ENCODE measurements at places on chromosomes 5 and 9.

- DNase-seq, result no peak
Observed at GRCh38 chr9:14189578-14189977, 124.4 kb downstream of the NFIB start.

DNA sequence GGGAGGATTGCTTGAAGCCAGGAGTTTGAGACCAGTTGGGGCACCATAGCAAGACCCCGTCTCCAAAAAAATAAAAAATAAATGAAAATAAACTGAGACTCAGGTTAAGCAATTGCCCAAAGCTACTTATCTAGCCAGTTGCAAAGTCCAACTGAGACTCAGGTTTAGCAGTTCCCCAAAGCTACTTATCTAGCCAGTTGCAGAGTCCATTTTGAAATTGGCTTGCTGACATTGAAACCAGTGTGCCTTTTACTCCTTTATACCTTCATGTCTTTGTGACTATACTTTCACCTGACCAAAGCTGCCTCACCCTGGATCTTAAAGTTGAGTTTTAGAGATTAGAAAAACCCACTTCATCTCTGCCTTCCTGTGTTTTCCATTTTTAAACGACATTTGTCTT lies 66.5 kb downstream of the GALNT10 start:
- no peak for DNase-seq

- peak; percentile 58 for DNase-seq
Observed at GRCh38 chr9:129068990-129069861, 11.7 kb upstream of the DOLPP1 start.

- DNase-seq, result no peak
Observed at GRCh38 chr9:105359892-105360291, 87.9 kb upstream of the FSD1L start.

DNA sequence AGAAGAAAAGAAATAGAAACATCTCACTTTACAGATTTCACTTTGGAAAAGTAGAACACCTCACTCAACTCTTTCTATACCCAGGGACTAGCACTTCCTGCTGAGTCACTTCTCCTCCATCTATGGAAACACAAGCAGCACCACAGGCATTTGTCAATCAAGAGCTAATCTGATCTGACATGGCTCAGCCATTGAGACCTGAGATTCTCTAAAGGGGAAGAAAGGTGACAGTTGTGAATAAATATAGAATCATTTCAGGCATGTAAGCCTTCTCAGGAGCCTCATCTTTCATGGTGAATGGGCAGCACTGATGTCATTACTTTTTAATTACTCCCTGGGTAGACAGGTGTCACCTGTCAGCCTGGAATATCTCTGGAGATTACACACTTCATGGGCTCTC lies 559.8 kb downstream of the HINT1 start:
- DNase-seq, result no peak

GRCh38 chr9:126672634-126673284 lies 59.0 kb downstream of the LMX1B start:
- no peak for DNase-seq

DNA sequence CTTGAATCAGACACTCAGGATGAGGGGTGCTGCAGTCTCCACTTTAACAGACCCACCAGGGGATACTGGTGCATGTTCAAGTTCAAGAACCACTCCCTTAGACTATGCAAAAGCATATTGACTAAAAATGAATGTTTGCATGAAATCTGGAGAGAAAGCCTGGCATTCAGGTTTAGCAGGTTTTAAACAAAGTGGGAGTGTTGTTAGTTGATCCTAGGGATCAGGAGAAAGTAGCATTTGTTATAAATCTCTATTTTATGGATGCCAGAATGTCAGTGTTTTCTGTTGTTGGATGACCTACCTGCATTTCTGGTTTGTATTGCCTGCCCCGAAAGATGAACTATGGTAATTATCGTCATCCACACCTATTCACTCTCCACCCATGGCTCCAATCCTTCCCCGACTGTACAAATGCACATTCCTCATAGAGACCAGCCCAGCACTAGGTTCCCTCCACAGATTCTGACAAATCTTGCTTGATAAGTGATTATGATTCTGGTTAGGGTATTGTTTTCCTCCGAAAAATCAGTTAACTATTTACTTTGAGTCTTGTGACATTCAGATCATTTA lies 17.2 kb downstream of the TMEM252 start:
- no peak for DNase-seq

DNA sequence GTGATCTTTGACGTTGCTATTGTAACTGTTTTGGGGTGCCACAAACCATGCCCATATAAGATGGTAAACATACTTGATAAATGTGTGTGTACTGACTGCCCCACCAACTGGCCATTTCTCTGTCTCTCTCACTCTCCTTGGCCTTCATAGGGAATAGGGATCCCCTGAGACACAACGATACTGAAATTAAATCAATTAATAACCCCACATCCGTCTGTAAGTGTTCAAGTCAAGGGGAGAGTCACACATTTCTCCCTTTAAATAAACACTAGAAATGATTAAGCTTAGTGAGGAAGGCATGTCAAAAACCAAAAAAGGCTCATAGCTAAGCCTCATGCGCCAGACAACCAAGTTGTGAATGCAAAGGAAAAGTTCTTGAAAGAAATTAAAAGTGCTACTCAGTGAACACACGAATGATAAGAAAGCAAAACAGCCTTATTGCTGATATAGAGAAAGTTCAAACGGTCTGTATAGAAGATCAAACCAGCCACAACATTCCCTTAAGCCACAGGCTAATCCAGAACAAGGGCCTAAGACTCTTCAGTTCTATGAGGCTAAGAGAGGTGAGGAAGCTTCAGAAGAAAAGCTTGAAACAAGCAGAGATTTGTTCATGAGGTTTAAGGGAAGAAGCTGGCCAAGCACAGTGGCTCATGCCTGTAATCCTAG lies 111.1 kb downstream of the UGCG start:
- no peak for DNase-seq

DNA sequence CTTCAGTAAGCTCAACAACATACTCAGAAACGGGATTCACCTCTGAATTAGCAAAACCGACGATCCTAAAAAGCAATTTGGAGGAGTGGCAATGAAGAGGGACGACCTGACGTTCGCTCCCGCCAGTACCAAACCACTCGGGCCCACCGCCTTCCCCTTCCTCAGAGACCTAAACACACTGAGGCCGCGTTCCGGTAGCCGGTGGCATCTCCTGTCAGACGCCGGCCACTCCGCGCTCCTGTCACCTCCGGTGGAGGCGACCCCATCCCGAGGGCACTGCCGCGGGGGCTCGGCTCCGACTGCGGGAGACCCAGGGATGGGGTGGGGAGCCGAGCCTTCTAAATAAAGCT lies 617 bp downstream of the PPP6C start:
- DNase-seq, result peak; percentile 34

- DNase-seq, result peak; percentile 20
Observed at GRCh38 chr9:37104183-37104889, 16.0 kb upstream of the ZCCHC7 start.

- no peak for DNase-seq
Observed at GRCh38 chr5:96569770-96570169, 92.4 kb upstream of the CAST start.

- no peak for DNase-seq
Observed at GRCh38 chr9:95023217-95024003, 294.1 kb downstream of the FANCC start.

- no peak for DNase-seq
Observed at GRCh38 chr5:30839956-30840355, 353.5 kb upstream of the CDH6 start.

DNA sequence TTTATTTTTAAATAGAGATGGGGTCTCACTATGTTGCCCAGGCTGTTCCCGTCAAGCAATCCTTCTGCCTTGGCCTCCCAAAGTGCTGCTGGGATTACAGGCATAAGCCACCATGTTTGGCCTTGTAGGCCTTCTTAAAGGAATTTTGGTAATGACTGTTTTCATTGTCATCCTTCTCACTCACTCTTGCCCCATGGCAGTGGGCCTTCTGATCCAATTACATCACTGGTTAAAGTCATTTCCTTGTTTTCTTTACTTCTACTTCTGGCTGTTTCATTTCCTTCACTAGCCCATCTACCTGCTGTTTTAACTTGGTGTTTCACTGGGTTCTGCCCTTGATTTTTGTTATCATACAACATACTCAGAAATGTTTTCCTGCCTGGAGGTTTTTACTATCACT lies 20.1 kb upstream of the NIM1K start:
- DNase-seq, result no peak

GRCh38 chr5:77437194-77437593 lies 54.9 kb downstream of the WDR41 start:
- DNase-seq, result no peak

- no peak for DNase-seq
Observed at GRCh38 chr9:108439947-108440346, 415.8 kb downstream of the ACTL7B start.

GRCh38 chr9:4106081-4106759 lies 193.6 kb downstream of the GLIS3 start:
- DNase-seq, result no peak

DNA sequence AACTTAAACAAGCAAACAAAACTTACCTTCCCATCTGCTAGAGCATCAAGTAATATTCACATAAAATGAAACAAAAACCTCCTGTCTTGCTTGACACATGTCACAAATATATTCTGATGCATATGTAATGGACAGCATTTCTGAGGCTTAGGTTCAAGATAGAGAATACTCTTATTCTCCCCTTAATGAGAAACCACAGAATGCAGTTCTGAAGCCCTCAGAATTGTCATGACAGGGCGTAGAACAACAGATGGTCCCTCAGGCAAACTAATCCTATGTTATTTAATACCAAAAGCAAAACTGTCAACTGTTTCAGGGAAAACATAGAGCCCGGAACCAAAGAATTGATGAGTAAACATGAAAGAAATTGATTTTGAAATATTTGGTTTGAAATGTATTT lies 229.9 kb upstream of the RIOK2 start:
- DNase-seq, result no peak

- no peak for DNase-seq
Observed at GRCh38 chr9:7979611-7980010, 180.0 kb upstream of the DMAC1 start.

DNA sequence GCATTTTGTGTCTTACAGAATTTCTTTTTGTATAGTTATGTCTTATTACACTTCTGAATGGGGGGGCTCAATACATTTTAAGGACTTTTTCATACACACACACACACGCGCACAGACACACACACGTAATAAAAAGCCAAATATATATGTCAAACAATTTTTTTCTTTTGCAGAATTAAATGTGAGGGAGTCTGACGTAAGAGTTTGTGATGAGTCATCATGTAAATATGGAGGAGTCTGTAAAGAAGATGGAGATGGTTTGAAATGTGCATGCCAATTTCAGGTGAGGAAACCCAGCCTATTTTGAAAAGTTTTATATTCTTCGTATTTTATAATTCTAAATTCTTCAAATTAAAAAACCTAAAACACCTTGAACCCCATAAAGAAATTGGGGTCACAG lies 25.6 kb downstream of the TMEFF1 start:
- no peak for DNase-seq

DNA sequence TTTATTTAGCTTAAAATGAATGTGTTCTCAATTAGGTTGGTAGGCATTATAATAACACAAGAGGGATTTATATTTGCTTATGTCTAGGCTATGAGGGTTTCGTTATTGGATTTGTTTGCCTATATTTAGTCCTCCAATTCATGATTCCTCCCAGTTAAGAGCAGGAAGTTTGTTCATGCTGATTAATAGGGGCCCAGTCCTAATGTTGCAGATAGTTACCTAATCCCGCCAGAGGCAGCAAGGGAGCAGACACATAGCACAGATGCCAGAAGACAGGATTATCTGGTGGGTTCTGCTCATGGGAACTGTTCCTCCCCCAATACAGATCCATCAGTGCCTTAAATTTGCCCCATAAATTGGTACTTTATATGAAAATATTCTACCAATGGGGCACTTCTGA lies 100.8 kb upstream of the TLE4 start:
- no peak for DNase-seq

GRCh38 chr5:115166744-115167393 lies 2.8 kb downstream of the TRIM36 start:
- no peak for DNase-seq

DNA sequence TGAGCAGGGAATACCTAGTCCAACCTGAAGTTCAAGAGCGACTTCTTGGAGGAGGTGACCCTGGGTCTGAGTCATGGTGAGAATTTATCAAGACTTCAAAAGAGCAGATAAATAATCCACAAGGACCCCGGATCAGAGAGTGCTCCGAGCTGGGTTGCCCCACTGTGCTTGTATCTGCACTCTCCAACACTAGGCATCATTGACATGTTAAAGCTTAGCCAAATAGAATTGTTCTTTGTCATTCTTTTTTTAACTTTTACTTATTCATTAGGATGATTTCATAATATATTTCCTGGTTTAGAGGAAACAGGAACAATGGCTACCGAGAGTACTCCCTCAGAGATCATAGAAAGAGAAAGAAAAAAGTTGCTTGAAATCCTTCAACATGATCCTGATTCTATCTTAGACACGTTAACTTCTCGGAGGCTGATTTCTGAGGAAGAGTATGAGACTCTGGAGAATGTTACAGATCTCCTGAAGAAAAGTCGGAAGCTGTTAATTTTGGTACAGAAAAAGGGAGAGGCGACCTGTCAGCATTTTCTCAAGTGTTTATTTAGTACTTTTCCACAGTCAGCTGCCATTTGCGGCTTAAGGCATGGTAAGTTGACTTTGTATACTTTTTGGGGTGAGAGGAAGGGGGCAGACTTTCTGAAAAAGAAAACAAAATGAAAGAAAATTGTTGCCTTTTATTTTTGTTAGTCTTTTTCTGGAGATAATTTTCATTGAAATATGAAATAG lies at the start of gene CARD6:
Gene CARD6, plus strand, starts transcription at position 300 of the 738 bp plus-strand sequence. Its CDS starts 16 bp downstream, at position 316.
- no peak for DNase-seq

- DNase-seq, result no peak
Observed at GRCh38 chr5:124980163-124980941, 233.9 kb upstream of the ZNF608 start.

DNA sequence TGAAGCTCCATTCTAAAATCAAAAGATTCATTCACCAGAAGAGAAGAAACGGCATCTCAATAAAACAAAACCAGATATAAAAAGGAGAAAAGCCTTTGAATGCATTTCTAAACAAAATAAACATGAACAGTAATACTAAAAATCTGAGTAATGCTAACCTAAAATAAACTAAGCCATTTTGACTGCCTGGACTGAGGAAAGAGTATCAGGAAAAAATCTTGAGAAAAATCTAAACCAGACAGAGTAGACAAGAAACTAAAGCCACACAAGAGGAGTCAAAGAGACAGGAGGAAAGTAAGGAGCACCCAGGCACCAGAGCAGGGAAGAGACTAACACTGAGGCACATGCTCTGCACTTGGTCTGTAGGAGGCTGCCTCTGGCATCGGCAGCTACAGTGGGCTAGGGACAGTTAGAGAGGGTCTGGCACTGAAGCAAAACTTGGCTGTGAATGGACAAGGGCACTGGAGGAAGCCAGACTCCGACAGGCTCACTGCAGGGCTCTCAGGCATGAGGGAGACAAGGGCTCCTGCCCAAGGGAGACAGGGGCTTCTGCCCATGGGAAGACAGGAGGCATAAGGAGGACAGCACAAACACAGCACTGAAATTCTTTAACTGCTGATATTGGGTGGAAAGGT lies 50.2 kb downstream of the DROSHA start:
- DNase-seq, result no peak

- no peak for DNase-seq
Observed at GRCh38 chr5:74394528-74394915, 246.0 kb downstream of the ENC1 start.

Data from activated naive CD4-positive, alpha-beta T cell treated with anti-CD3 and anti-CD28 coated beads, Interleukin-2, amount 50 U/mL, for 16 hours (primary cell).